ENCODE measurements at places on chromosomes 16 and 17.

- no peak for DNase-seq
Observed at GRCh38 chr17:67411397-67411796, 34.3 kb downstream of the PITPNC1 start.

DNA sequence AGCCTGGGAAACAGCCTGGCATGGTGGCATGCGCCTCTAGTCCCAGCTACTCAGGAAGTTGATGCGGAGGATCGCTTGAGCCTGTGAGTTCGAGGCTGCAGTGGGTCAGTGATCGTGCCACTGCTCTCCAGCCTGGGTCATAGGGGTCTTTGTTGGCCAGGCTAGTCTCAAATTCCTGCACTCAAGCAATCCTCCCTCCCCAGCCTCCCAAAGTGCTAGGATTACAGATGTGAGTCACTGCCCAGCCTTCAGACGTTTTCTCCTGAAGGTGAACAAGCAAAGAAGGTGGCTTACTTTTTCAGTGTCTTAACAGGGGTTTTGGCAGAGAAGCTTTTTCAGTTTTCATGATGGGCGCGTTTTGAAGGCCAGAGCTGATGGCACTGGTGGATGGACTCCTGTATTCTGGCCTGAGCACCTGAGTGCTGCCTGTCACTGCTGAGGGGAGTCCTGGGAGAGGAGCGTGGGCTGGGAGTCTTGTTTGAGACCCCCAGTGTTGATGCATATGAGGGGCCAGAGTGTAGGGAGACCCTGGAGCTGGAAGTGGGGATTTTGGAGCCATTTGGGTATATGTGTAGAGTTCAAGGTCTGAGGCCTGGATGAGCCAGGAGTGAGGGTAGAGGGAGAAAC is 41.4 kb downstream of the FOXK2 start:
- DNase-seq: no peak

DNA sequence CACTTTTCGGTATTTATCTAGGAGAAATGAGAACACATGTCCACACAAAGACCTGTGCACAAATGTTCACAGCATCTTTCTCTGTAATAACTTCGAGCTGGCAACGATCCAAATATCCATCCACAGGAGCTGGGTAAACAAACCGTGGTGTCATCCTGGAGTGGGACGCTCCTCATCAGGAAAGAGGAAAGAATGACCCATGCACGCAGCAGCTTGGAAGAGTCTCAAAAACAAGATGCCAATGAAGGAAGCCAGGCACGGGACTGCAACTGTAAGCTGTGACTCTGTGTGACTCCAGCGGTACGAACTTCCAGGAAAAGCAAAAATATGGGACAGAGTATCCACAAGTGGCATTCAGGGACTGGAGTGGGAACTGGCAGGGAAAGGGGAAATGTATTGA is 36.7 kb upstream of the CIBAR2 start:
- DNase-seq: no peak

GRCh38 chr16:10625595-10626357 is 45.4 kb upstream of the EMP2 start:
- no peak for DNase-seq

DNA sequence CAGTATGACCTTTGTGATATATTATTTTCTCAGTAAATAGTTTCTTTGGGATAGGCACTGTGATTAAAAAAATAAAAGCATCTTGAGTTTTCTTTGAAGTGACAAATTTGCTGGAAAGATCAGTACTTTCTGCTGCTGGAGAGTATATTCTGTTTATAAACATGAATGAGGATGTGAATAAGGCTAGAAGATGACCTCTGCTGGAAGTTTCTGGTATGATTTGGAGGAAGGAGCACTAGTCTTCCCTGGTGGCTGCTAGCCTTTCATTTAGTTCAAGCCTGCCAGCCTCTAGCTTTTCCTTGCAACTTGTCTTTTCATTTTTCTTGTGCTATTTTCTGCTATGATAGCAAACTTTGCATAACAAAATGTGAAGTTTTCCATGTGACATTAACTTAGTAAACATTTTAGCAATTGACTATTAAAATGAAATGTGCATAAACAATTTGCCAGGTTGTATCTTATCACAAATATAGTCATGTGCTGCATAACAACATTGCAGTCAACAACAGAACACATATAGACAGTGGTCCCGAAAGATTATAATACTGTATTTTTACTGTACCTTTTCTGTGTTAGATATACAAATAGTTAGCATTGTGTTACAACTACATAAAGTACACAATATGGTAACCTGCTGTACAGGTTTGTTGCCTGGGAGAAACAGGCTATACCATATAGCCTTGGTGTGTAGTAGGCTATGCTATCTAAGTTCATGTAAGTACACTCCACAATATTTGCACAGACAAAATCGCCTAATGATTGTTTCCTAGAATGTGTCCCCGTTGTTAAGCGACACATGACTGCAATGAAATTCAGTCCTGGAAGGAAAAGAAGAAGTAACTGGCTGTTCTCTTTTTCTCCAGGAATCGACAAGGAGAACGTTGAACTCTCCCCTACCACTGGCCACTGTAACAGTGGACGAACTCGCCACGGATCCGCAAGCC is 18.1 kb upstream of the RAB11FIP4 start:
- DNase-seq: no peak

GRCh38 chr17:3603119-3603869 is 5.9 kb downstream of the TRPV1 start:
- no peak for DNase-seq

DNA sequence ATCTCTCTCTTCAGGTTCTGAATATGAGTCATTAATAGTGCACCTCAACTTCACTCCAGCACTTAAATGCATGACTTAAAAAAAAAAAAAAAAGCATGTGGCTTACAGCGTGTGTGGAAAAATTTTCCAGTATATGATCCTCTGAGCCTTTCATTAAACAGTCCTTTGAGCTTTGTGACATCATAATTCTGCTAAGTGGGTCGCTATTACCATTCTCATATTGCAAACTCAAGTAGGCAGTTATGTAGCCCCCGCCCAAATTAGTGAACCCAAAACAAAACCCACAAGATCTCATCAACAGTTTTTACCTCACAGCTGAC is 672 bp downstream of the CMTR2 start:
- DNase-seq: no peak

- DNase-seq: no peak
Observed at GRCh38 chr16:86752582-86753175, 174.3 kb downstream of the FOXL1 start.

GRCh38 chr16:4944333-4945281 is 7.7 kb upstream of the PPL start:
- DNase-seq: no peak

DNA sequence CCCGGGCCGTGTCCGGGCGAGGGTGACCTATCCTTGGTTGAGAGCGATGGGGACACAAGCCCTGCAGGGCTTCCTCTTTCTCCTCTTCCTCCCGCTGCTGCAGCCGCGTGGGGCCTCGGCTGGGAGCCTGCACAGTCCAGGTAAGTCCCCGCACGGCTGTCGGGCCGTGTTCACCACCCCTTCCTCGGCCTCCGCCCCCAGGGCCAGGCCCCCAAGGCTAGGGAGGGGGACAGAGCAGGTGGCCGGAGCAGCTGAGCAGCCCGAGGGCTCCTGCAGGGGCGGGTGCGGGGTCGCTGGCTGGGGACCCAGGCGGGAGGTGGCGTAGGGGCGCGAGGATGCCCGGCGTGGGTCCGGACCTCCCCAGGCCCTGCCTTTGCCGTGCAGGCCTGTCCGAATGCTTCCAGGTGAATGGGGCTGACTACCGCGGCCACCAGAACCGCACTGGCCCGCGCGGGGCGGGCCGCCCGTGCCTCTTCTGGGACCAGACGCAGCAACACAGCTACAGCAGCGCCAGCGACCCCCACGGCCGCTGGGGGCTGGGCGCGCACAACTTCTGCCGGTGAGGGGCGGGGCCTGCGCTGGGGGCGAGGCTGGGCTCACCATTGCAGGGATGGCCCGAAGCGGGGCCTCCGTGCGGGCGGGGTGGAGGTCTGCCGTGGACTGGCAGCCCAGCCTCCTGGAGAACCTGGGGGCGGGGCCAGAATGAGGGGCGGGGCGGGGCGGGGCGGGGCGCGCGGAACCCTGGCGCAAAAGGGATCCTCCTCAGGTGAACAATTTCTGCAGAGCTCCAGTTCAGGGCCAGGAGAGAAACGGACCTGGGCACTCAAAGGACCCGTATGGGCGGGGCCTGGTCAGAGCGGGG is 631 bp downstream of the KREMEN2 start:
- DNase-seq: no peak

- DNase-seq: no peak
Observed at GRCh38 chr16:75798714-75799113, 72.4 kb upstream of the CPHXL start.

DNA sequence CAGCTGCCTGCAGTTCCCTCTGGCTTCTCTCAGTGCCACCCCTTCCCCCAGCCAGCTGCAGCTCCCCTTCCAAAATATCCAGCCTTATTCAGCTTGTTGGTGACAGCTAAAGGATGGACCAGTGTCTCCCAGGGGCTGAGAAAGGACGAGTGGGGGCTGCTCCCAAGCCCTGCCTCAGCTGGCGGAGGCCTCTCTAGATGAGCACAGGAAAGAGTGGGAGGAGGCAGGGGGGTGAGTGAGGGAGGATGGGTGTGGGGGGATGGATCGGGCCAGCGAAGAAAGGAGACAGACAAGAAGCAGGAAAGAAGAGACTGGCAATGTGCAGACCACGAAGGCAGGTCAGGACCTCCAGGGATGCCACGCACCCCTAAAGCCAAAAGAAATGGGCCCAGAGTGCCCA is 17.5 kb downstream of the PIPOX start:
- DNase-seq: no peak

GRCh38 chr16:11056993-11057649 is 112.8 kb downstream of the CLEC16A start:
- DNase-seq: no peak

GRCh38 chr17:43598357-43599045 is 52.4 kb upstream of the ETV4 start:
- DNase-seq: no peak

- no peak for DNase-seq
Observed at GRCh38 chr16:65644821-65645220, 523.0 kb upstream of the CDH11 start.

GRCh38 chr17:65729207-65729606 is 167.8 kb upstream of the AXIN2 start:
- DNase-seq: no peak

DNA sequence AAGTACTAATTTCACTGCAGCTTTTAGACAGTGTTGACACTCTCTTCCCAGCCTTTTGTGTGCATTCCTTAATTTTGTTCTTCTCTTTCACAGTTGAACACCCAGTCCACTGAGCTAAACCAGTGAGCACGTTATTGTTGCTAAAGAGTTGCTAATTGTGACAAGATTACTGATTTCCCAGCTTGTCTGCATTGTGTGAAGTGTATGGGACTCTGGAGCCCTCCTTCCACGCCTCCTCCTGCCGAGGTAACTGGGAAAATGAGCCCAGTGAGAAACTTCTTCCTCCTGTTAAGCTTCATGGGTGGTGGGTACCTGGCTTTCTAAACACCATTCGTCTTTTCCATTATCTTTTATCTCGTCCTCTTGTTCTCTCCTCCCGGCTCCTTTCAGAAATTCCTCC is 29.8 kb upstream of the DNAH17 start:
- no peak for DNase-seq

DNA sequence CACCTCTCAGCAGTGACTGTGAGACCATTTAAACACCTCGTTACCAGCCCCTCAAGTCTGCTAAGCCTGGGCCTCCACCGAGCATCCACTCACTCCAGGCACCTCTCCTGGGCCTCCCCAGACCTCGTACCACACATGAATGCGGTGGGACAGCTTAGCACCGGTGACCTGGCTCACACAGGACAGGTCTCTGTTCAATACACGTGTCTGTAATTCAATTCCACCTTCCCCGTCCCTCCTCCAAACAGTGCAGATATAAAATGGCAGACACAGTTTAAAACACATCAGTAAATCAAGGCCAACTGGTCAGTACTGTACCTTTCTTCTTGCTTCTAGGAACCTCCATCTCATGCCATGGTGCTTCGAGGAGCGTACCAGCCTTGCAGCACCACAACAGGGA is 73.9 kb downstream of the ZNF778 start:
- no peak for DNase-seq

- no peak for DNase-seq
Observed at GRCh38 chr17:50049636-50050035, 6.3 kb upstream of the ITGA3 start.

DNA sequence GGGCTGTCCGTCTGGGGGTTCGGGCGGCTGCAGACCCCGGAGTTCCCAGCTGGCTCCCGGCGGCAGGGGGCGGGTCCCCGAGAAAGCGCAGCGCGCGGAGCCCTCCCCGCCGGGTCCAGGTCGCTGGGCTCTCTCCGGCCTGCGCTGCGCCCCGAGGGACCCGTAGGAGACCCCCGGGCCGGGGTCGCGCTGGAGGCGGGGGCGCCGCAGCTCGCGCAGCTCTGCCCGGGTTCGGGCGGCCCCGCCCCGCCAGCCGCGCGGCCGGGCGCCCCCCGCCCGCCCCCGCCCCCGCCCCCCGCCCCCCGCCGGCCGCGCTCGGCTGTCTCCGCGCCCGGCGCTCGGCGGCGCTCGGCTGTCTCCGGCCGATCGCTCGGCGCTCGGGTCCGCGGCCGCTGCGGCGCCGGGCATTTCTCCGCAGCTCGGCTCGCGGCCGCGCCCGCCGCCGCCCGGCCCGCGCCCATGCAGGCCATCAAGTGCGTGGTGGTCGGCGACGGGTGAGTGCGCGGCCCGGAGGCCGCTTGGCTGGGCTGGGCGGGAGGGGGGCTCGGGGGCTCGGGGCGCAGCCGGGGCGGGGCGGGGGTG is at the start of gene RAC3:
Gene RAC3 (plus strand): TSS at position 376 of the 582 bp plus-strand sequence. CDS start 84 bp downstream, at position 460.
- DNase-seq: no peak

- DNase-seq: no peak
Observed at GRCh38 chr16:20897253-20897897, 2.8 kb downstream of the DCUN1D3 start.

- DNase-seq: no peak
Observed at GRCh38 chr16:85395207-85395912, 217.8 kb upstream of the GSE1 start.

- DNase-seq: no peak
Observed at GRCh38 chr17:58165981-58166380, 801 bp upstream of the OR4D2 start.

- DNase-seq: no peak
Observed at GRCh38 chr17:45775576-45776011, 8.5 kb upstream of the CRHR1 start.

DNA sequence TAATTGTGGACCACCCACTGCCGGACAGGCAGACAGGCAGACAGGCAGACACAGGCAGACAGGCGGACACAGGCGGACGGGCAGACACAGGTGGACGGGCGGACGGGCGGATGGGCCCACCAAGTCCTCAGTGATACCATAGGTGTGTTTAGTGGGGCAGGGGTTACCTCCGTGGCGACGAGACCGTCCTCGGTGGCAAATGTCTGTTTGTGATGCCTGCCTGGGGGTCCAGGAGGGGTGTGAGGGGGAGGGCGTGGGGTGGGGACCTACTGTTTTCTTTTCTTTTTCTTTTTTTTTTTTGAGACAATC is 76.7 kb downstream of the RTN4RL1 start:
- DNase-seq: no peak

Data from iPS DF 19.7 (cell line).